ENCODE measurements at places on chromosomes 13 and 19.

GRCh38 chr13:97844151-97844550 is 109.3 kb upstream of the IPO5 start:
- no peak for DNase-seq

- no peak for DNase-seq
These were observed at the start of gene TJP3 for GRCh38 chr19:3708207-3708931. TSS of gene TJP3 (plus strand) at chr19:3708384. CDS start at chr19:3728433, 20,049 bp downstream.

DNA sequence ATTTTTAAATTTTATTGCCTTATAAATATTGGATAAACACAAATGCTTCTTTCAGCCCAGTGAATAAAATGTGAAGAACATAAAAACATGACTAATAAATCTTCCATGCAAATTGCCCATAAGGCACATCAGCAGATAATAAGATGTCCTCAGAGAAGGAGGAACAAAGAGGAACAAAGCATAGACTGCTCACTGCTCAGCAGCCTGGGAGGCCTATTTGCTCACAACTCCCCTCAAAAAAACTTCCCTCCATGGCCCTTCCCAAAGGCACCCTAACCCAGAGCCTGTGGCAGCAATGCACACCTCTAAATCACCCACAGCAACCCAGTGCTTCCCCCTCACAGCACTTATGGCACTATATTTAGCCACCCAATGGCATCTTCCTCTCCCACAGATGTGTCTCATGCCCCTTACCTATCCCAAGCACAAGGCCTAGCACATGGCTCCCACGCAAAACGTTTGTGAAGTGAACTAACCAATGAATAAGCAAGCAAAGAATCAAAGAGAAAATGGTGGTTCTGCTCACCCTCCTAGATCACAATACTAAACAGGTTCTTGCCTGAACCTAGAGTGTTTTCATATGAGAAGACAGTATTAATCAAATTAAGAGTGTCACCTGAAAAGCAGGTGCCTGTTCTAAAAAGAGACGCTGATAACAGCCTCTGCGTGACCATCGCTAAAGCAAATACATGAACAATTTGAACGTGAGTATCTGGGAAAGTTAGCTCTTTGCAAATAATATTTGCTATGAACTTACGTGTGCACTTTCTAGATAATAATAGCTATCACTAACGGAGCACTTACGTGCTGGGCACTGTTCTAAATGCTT is 96.9 kb downstream of the TBC1D4 start:
- no peak for DNase-seq

GRCh38 chr19:44785271-44785670 is 7.6 kb downstream of the CBLC start:
- DNase-seq = no peak

DNA sequence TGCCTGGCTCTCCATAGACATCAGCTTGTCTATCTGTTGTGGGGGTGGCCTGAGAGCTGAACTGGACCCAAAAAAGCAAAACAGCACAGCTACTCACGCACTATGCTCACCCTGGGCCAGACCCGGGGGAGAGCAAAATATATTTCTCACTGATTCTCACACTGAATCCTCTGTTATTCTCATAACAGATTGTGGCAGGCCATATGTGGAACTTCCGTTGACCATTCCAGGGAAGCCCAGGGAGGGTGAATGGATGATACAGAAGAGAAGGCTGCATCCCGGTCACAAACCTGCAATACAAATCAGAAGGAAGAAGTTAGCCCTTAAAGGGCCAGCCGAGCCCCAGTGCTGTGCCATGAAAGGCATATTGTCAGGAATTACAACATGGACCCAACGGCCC is 362.5 kb downstream of the ZNF536 start:
- no peak for DNase-seq

GRCh38 chr19:30263830-30264381 is 108.3 kb upstream of the ZNF536 start:
- DNase-seq = no peak

GRCh38 chr19:48351341-48351752 is 12.4 kb downstream of the TMEM143 start:
- DNase-seq = peak; percentile 83

DNA sequence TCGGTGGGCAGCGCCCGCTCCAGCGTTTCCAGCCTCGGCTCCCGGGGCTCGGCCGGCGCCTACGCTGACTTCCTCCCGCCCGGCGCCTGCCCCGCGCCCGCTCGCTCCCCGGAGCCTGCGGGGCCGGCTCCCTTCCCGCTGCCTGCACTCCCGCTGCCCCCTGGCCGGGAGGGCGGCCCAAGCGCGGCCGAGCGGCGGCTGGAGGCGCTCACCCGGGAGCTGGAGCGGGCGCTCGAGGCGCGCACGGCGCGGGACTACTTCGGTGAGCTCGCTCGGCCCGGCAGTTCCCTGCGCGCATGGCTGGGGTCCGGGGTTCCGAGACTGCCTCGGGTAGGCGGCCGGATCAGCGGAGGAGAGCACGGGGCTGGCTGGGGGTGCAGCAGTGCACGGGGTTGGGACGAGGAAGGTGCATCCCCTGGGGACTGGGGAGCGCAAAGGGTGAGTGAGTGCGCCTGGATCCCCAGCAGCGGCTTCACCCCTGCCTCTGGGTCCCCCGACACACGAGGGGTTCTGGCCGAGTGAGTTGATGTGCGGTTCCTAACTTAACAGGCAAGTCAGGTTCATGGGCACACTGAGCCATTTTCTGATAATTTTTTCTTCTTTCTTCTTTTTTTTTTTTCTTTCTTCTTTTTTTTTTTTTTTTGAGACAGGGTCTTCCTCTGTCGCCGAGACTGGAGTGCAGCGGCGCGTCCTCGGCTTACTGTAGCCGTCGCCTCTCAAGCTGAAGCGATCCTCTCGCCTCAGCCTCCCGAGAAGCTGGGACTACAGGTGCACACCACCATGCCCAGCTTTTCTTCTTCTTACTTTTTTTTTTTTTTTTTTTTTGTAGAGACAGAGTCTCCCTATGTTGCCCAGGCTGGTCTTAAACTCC is 1.1 kb downstream of the WTIP start:
- no peak for DNase-seq

DNA sequence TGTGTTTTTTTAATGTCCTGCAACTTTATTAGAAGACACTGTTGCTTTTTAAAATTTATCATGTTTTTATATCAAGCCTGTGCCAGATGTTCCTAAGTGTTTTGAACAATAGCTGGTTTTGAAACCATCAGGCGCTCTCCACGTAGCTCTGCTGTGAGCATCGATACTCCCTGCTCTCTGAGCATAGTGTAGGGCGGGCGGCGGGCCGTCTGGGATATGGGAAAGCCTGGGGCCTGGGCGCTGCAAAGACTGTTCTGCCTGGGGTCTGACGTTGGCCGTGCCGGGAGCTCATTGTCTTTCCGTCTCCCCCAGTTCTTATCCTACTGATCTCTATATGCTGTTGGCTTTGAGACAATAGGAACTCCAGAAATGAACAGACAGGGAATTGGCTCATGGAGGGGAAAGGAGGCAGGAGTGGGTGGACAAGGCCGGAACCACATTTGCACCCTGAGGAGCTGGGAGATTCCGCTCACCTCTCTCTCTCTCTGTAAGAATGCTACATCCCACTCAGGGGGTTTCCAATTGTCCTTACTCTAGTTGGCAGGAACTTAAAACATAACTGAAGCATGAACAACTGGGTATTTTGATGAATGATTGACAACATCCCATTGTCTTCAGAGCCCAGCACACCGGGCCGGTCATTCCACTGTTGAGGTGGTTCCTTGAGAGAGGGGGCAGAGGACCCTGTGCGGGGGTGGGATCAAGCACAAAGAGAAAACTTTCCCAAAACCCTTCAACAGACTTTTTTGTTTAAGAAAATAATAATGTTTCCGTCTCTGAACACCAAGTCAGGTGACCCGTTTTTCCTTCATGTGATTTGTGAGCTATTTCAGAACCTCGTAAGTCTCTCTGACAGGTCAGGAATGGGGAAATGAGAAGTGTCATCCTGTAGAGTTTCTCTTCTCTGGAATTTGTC is 64.7 kb downstream of the COL4A2 start:
- no peak for DNase-seq

GRCh38 chr19:56507446-56508289 is at the start of gene ZNF471:
TSS of gene ZNF471 (plus strand) at chr19:56507855. CDS start at chr19:56511572, 3,717 bp downstream.
- peak; percentile 100 for DNase-seq

DNA sequence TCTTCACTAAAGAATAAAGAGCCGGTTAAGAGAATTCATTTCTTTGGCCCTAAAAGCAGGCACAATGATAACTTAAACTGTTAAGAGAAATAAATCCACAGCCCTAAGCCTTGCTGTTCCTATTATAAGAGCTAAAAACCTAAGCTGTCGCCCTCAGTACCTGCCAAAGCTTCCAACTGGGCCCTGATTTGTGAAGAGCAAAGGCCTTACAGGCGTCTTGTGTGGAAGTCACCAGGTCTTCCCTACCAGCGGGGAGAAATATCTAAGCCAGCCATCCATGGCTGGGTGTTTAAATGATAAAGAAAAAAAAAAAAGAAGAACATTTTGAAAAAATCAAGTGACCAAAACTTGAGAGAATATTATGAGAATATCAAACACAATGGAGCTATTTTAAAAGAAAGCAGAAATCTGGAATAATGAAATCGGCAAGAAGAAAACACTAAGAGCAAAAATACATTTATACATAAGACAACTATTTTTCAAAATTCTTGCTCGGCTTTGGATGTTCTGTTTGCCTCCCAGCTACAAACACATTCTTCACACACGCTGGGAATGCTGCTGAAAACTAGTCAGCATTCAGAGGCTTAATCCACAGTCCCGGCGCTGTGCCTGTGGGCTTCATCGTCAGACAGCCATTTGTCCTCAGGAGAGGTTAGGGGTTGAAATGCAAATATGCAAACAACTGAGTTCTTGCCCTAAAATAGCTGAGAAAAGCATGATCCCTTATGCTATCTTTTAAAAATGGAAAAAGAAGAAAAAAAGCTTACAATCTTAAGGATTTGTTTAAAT is 89.8 kb upstream of the LSM14A start:
- no peak for DNase-seq

DNA sequence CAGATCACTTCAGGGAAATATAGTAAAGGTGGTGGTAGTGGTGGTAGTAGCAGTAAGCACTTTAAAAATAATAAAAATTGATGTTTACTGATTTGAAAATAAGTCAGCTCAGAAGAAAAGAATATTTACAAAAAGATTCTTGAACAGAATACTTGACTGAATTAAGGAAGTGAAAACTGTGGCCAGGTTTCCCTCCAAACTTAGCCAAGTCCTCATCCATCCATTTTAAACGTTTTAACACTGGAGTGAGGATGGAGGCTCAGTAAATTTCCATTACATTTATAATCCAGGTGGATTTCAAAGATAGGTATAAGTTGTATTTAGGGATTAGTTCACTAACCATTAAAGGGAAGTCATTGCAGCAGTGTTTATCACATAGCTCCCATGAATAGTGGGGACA is 221.5 kb downstream of the RGCC start:
- no peak for DNase-seq

Measured in heart left ventricle (tissue), 16 donors.